GM12878 (cell line): ENCODE measurements at places on chromosomes 1 and 21.

DNA sequence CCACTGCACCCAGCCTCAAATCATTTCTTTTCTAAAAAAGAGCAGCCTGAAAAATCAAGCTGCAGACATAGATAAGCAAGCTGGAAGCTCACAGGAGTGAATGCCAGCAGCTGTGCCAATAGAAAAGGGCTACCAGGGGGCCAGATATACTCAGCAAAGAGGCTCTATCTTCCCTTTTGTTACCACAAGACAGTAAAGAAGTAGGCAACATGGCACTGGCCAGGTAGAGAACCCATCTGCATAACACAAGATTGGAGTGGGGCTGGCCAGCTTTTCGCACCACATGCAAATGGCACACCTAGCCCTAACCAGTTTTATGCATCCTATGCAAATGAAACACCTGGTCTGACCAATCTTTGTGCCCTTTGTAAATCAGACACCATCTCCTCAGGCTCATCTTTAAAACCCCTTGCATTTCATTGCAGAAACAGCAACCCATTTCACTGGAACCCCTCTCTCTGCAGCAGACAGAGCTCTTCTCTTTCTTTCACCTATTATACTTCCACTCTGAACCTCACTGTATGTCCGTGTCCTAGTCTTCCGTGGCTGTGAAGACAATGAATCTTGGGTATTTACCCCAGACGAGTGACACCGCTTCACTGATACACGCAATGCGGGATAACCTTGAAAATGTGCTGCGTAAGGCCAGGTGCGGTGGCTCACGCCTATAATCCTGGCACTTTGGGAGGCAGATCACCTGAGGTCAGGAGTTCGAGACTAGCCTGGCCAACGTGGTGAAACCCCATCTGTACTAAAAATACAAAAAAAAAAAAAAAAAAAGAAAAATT is 15.1 kb downstream of the CASP9 start:
- no peak for DNase-seq

DNA sequence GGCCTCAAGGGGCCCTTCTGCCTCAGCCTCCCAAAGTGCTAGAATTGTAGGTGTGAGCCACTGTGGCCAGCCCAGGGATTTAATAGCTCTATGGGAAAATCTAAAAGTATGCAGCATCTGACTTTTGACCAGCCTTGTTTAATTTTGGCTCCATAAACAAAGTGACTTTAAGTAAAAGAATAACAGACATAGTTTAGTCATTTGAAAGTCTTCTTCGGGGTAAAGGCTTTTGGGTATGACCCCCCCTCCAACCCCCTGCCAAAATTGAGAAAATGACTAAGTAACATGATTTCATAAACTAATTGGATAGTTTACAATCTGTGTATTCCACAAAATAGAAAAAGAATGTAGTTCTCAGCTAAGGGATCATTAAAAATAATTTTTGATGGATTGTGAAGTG is 17.0 kb downstream of the GPBP1L1 start:
- DNase-seq = no peak

DNA sequence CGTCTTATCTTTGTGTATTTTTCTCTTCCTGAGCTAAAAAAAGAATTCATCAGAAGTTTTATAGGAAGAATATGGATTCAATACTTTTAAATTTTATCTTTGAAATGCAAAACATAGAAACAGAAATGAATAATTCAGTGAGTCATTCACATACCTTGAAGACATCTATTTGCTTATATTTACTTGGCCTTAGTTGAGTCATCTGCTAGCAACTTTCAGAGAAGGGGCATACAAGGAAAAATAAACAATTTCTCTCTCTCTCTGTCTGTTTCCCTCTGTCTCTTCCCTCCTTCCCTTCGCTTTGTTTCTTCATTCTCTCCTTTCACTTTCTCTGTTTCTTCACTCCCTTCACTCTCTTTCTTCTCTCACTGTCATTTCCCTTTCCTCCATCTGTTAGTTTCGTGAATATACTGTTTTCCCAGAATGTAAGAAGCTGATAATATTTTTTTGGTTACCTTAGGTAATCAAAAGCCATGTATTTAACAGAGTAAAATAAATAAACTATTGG is 477.2 kb downstream of the BRINP3 start:
- no peak for DNase-seq

DNA sequence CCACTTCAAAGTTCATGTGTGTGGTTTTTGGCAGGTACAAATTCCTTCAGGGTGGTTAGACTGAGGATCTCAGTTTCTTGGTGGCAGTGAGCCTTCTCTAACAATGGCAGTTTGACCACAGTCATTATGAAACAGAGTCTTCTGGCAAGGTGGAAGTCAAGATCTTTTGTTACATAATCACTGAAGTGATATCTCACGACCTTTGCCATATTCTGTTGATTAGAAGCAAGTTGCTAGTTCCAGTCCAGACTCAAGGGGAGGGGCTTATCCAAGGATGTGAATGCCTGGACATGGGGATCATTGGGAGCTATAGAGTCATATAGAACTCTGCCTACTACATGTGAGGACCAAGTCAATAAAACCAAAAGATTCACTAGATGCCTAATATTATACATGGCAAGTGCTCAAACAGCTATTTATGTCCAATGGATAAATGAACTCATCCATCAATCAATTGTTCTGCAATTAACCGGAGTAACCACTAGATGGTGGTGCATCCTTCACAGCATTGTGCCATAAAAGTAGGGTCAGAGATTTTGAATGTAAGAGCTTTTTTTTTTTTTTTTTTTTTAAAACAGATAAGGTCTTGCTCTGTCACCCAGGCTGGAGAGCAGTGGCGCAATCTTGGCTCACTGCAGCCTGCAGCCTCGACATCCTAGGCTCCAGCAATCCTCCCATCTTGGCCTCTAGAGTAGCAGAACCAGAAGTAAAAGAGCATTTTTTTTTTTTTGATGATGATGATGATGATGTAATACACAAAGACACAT is 131.9 kb downstream of the CRB1 start:
- DNase-seq = peak; percentile 11

GRCh38 chr1:238254935-238255334 is 364.2 kb upstream of the ZP4 start:
- no peak for DNase-seq

DNA sequence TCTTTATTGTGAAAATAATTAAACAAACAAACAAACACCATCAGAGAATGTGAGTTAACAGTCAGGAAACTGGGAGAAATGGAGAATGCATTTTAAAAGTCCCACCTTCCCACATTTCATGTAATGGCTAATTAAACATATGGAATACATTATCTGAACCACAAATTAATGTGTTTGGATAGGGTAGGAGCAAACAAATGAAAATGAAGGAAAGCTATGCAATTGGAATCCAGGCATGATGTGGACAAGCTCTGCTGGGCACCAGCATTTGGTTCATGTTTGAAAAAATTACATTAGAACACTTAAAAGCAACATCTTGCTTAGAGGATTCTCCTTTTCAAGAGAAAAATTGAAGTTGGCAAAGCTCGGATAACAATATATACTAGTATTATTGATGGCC is 628.1 kb downstream of the LMO4 start:
- DNase-seq = no peak

DNA sequence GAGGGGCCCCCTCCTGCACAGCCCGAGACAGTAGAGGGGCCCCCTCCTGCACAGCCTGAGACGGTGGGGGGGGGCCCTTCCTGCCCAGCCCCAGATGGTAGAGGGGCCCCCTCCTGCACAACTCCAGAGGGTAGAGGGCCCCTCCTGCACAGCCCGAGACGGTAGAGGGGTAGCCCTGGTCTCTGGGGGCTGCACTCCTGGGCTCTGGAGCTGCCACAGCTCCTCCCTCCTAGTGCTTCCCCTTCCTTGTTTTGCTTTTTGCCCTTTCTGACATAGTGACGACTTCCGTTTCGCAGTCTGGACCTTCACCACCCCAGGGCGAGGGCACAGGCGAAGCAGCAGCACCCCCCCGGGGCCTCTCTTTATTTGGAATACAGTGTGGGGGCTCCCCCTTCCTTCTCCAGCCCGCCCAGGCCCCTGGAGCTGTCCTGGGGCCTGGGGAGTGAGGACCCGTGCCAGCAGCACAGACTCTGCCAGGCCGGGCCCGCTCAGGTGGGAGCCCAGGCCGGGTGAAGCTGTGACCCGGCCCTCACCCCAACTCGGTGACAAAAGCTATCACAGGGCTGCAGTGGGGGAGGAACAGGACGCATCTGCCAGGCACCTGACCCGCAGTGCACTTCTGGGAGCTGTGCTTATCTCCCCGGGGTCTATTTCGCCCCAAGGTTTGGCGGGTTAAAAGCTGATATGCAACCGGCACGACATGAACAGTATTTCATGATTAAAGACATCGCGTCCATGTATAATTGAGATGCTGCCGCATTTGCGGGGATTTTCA is 1.1 kb upstream of the PRXL2B start:
- DNase-seq = no peak

- no peak for DNase-seq
Measured at GRCh38 chr1:17729248-17729647, 25.9 kb upstream of the ACTL8 start.

DNA sequence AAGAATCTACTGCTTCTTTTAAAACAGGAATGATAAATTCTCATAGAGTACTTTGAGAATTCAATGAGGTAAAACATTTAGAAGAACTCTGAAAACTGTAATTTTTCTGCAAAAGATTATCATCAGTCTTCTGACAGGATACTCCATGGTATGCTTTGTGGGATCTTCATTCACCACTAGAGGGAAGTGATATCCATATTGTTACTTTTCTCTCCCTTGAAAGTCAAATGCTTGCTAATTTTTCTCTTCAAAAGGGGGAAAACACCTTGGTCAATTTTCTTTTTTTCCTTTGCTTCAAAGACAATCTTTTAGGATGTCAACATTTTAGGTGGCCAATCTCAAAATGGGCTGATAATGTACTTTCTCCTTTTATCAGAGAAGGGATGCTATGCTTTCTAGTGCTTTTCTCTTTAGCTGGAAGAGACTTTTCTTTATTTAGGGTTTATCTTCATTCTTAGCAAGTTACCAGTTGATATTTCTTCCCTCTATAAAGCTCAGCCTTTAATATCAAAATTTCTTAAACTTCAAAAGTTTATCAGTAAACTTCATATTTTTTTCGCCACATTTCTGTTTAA is 95.5 kb downstream of the NEGR1 start:
- DNase-seq = no peak

DNA sequence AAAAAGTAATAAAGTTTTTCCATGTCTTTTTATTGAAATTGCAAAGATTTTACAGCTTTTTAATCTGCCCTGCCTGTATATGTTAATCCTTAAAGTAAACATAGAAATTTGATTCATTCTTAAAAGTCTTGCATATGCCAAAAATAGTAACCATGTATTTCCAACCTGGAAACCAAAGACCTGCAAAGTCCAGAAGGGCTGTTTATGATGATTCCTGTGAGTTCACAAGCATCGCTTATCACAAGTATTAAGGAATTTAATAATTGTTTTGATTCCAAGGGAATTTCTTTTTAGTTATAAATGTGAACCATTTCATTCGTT is 199.1 kb downstream of the PTPRC start:
- no peak for DNase-seq

- DNase-seq = no peak
Measured at GRCh38 chr1:172647987-172648386, 10.9 kb upstream of the FASLG start.

- no peak for DNase-seq
Measured at GRCh38 chr21:45318556-45319404, 31.1 kb upstream of the POFUT2 start.

GRCh38 chr1:90027281-90027680 is 32.4 kb downstream of the ZNF326 start:
- DNase-seq = no peak

GRCh38 chr1:29284961-29285560 is 48.7 kb downstream of the PTPRU start:
- DNase-seq = no peak

DNA sequence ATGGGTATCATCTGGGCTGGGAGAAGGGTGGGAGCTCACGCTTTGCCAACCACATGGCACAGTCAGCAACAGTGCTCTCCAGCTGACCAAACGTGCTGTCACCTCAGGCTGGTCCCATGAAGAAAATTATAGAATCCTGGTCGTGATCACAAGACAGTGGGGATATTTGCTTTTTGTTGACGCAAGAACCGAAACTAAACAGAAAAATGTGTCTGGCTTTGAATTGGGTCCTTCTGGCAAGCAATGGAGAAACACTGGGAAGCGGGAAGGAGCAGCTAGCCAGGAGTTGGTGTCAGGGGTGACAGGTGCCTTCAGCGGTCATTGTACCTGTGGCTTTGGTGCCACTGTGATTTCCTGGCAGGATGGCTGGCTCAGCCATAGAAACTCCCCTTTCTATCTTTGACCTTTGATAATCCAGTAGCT is 304.8 kb downstream of the PAPPA2 start:
- no peak for DNase-seq

DNA sequence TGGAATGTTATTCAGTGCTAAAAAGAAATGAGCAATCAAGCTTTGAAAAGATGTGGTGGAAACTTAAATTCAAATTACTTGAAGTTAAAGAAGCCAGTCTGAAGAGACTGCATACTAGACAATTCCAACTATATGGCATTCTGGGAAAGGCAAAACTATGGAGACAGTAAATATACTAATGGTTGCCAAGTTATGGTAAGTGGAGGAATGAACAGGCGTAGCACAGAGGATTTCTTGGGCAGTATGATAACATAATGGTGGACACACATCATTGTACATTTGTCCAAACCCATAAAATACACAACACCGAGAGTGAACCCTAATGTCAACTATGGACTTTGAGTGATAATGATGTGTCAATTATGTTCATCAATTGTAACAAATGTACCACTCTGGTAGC is 21.1 kb upstream of the SELP start:
- no peak for DNase-seq

- no peak for DNase-seq
Measured at GRCh38 chr21:43593078-43593477, 66.2 kb downstream of the HSF2BP start.

- no peak for DNase-seq
Measured at GRCh38 chr1:3190256-3191041, 121.4 kb downstream of the PRDM16 start.

DNA sequence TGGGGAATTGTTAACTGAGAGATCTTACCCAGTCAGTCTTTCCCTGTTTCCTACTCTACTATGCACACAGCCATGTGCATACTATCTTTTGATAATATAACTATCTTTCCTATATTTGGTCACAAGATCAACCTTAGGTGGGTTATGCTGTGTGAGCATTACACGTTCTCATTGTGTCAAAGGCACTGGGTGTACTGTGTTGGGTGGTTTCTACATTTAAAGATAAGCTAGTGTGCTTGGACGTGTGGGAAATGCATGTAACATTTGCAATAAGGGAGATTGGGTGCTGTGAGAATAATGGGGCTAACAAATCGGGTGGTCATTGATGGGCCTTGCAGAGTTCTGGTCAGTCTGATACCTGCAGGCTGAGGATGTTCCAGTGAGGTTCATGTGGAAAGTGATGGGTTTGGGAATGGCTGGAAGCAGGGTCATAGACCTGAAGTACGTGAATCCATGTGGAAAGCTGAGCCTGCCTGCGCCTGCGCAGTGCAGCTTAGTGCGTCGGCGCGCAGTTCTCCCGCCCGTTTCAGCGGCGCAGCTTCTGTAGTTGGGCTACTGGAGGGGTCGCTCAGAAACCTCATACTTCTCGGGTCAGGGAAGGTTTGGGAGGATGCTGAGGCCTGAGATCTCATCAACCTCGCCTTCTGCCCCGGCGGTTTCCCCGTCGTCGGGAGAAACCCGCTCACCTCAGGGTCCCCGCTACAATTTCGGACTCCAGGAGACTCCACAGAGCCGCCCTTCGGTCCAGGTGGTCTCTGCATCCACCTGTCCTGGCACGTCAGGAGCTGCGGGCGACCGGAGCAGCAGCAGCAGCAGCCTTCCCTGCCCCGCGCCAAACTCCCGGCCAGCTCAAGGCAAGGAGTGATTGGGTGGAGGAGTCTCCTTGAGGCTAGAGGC is at the start of gene MSH4:
TSS of gene MSH4 (plus strand) at position 507 of the 897 bp plus-strand sequence. CDS start at position 611, 104 bp downstream.
- DNase-seq = no peak
